Inflammatory macrophage (primary cell): ENCODE measurements at places on chromosomes 7 and 10.

- peak; percentile 84 for DNase-seq
Observed at GRCh38 chr7:2622869-2623697, 8.7 kb upstream of the TTYH3 start.

GRCh38 chr10:712089-712488, 22.6 kb upstream of the DIP2C start:
- no peak for DNase-seq

DNA sequence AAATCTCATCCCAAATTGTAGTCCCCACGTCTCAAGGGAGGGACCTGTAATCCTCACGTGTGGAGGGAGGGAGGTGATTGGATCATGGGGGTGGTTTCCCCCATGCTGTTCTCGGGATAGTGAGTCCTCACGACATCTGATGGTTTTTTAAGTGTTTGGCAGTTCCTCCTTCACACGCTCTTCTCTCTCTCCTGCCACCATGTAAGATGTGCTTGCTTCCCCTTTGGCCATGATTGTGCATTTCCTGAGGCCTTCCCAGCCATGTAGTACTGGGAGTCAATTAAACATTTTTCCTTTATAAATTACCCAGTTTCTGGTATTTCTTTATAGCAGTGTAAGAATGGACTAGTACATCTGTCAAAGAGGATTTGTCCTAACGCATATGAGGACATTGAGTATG, 59.5 kb downstream of the RGS10 start:
- peak; percentile 33 for DNase-seq

DNA sequence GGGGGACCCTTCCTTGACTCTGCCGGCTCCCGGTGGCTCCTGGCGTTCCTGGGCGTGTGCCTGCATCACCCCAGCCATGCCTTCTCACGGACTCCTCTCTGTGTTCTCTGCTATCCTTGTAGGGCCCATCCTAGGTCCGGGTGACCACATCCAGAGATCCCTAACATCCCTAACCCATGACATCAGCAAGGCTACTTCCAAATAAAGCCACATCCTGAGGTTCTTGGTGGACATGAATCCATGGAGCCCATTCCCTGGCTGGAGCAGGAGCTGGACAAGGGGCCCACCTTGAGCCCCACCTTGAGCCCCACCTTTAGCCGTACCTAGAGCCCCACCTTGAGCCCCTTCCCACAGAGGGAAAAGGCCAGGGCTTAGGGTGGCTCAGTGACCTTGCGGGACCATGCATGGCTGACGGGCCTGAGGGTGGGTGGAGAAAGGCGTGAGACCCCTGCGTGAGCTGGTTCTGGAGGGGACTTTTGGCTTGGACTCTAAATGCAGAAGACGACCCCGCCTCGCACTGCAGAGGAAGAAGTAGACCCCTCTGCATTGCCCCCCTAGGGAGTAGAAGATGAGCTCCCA, 58.5 kb upstream of the INPP5A start:
- DNase-seq = no peak

GRCh38 chr10:24882047-24882698, 70.2 kb downstream of the PRTFDC1 start:
- DNase-seq = peak; percentile 72

- DNase-seq = no peak
Observed at GRCh38 chr7:74404741-74405140, 49.0 kb upstream of the GTF2IRD1 start.

DNA sequence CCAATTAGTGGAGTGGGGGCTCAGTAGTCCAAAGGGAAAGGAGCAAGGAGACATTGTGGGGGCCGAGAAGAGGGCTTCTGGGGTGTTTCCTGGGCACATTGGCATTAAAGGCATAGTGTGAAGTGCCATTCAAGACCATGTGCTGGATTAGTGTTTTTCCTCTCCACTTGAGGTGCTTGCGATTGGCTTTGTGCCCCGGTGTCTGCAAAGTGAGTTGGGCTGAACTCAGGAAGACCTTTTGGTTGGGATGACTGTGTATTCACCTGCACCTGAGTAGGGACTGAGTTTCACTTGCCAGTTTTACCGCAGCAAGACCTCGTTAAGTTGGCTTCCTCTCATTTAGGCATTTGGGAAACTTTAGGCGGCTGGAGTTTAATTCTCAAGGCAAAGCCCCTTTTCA, 73.0 kb downstream of the TCF7L2 start:
- DNase-seq = no peak
